Transverse colon (tissue), 4 donors: ENCODE measurements at places on chromosomes 13 and 19. TPM values are rescaled to one million over a fixed set of nuclear protein-coding genes. Genes with fewer than 3 reads are reported as not detected.
A peak's percentile ranks its signal among the peaks of the same experiment; 100 is the strongest.

DNA sequence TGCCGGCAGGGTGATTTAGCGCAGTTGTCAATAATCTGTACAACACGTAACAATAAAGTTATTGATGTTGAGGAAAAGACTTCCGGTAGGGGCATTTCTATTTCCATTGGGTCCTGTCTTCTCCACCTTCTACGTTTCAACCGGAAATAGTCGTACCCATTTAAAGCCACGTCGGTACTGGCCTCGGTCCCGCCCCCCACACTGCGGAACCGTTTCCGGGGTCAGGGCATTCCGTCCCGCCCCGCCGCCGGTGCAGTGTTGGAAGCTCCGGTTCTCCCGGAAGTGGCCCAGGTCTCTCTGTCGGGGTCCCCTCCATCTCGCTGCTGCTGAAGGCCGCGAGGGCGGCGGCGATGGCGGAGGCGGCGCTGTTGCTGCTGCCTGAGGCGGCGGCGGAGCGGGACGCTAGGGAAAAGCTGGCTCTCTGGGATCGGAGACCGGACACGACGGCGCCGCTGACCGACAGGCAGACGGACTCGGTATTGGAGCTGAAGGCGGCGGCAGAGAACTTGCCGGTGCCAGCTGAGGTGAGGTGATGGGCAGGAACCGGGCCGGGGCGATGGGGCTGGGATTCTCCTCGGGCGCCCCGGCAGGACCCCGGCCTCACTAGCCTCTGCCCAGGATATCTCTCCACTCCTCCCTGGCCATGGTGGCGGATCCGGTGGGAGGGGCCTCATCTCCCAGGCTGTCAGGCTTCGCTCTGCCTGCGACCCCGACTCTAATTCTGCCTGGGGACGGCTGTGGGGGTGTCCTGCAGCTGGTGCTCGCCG lies at the start of gene COG3:
TSS of gene COG3 (plus strand) at position 253 of the 767 bp plus-strand sequence. CDS start at position 351, 98 bp downstream.
- DNase-seq: peak; percentile 97

GRCh38 chr13:107721125-107721869 lies 494.0 kb downstream of the LIG4 start:
- DNase-seq: no peak

- DNase-seq: no peak
These were observed 46.9 kb downstream of the FNDC3A start for GRCh38 chr13:49022472-49023144.

HSD17B14 gene
- 3.5 TPM for total RNA-seq

- no peak for DNase-seq
These were observed 140.1 kb downstream of the RGCC start for GRCh38 chr13:41597348-41598041.

PODNL1 gene
- 3.3 TPM for total RNA-seq

LILRA5 gene
- 1.6 TPM for total RNA-seq

- DNase-seq: no peak
These were observed 186.3 kb downstream of the TUBA3C start for GRCh38 chr13:18995259-18995873.

ATP4B gene
- total RNA-seq: not detected

NCR1 gene
- 0.41 TPM for total RNA-seq

GRCh38 chr19:17455308-17456123 lies 5.2 kb downstream of the NXNL1 start:
- DNase-seq: no peak
